AG04449 (cell line): ENCODE measurements at places on chromosomes 1 and 21.

- DNase-seq, result no peak
These were observed 13.9 kb upstream of the BTG2 start for GRCh38 chr1:203291201-203292096.

- no peak for DNase-seq
These were observed 2.7 kb downstream of the AGT start for GRCh38 chr1:230711245-230711644.

DNA sequence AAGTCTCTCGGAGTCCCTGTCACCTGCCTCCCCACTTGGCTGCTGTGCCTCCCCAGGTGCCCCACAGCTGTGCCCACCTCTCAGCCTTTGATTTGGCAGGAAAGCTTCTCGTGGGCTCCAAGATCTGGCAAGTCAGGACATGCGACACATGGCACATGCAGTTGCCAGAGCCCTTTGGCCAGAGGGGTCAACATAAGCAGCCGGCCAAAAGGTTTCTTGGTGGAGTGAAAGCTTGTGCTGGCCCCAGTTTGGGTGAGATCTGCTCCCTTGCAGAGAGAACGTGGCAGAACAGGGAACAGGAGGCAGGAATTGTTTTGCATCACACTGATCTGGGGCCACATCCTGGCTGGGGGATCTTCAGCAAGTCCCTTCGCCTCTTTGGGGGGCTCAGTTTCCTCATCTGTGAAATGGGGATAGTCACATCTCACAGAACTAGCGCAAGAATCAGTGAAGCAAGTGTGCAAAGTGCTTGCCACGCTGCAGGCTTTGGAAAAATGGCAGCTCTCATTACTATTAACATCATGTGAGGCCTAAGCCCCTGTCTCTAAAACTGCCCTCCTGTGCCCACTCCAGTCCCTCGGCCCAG, 232.6 kb downstream of the TRABD2B start:
- no peak for DNase-seq

GRCh38 chr1:15459771-15460707, 3.5 kb downstream of the CELA2A start:
- DNase-seq, result no peak

DNA sequence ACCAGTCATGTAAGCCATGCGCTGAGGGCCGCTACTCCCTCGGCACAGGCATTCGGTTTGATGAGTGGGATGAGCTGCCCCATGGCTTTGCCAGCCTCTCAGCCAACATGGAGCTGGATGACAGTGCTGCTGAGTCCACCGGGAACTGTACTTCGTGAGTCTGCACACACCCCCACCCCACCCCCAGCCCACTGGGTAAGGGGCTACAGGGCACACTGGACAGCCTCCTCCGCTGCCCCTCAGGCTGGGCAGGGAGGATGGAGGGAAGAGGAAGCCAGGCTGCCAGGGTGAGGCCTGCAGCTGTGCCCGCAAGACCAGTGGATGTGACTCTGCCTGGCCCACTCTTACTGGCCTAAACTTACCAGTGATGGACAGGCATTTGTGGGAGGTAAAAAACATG, 49.2 kb upstream of the SARS1 start:
- no peak for DNase-seq

- no peak for DNase-seq
These were observed 15.8 kb upstream of the UBE2U start for GRCh38 chr1:64187646-64188045.

DNA sequence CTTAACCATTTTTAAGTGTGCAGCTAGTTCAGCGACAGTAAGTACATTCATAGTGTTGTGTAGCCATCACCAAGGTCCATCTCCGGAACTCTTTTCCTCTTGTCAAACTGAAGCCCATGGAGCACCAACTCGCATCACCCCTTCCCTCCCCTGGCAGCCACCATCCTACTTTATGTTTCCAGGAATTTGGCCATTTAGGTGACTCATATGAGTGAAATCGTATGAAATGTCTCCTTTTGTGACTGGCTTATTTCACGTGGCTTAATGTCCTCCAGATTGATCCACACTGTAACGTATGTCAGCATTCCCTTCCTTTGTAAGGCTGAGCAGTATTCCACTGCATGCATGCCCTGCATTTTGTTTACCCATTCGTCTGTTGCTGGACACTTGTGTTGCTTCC, 2.5 kb downstream of the COL6A2 start:
- no peak for DNase-seq

DNA sequence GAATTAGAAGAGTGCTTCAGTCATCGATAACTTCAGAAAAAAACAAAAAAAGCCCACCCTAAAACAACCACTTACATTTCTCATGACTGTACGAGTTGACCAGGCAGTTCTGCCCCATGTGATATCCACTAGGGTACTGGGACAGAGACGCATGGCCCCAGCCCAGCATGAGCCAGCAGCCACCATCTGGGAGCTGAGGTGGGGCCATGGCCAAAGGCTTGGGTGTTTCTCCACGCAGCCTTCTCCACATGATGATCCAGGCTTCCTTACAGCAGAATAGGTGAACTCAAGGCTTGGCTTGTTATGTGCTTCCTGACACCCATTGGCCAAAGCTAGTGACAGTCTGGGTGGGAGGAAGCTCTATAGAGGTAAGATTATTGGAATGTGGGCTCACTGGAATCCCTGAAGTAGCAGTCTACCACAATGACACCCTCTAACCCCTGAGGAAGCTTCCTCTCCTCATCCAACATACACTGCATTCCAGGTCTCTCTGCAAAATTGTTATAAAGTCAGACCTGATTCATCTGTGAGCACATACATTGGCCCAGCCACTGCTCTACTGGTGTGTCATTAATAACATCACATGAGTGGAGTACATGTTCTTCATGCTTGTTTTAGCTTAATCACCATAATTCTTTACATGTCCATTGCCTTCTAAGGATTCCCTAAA, 66.3 kb upstream of the NTPCR start:
- no peak for DNase-seq

DNA sequence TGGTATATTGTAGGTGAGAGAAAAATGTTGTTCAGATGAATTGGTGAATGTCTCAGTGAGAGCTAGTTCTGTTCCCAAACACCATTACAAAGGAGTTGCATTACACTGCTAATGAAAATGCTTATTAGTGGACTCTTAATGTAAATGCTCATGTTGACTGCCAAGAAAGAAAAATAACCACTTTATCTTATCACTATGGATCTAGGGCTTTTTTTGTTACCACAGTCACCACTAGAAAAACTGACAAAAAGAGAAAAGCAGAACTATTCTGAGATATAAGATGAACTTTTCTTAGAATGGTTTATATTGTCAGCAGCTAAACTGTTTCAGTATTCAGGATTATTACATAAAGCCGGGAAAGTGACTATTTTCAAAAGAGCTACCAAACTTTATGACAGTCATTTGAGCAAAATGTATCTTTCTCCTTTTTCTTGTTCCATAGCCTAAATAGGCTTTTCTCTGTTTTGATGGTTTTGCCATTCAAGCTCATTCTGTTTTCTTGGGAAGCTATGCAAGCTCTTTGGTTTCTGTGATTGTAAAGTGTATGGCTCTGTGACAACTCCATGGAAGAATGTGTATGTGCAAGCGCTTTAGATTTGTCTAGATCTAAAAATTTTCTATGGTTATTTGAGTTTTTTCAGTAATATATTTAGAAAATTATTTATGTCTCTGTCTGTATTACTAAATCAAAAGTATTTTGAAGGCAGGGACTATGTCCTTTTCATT, 64.2 kb upstream of the DPH5 start:
- no peak for DNase-seq

DNA sequence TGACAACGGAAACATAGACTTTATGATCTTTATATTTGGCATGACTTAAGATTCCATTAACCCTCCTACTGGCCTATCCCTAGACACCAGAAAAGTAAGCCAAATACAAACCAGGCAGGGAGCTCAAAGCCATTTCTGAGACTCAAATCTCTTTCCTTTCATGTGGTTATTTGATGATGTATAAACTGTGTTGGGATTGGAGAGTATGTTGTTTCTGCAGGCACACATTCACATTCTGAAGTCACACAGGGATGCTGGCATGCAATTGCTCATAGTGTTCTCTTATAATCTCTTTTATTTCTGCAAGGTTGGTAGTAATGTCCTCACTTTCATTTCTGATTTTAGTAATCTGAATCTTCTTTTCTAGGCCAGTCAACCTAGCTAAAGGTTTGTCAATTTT, 5.8 kb downstream of the ZMYND12 start:
- no peak for DNase-seq

GRCh38 chr1:201739492-201740085, 89.4 kb upstream of the IPO9 start:
- DNase-seq, result no peak

DNA sequence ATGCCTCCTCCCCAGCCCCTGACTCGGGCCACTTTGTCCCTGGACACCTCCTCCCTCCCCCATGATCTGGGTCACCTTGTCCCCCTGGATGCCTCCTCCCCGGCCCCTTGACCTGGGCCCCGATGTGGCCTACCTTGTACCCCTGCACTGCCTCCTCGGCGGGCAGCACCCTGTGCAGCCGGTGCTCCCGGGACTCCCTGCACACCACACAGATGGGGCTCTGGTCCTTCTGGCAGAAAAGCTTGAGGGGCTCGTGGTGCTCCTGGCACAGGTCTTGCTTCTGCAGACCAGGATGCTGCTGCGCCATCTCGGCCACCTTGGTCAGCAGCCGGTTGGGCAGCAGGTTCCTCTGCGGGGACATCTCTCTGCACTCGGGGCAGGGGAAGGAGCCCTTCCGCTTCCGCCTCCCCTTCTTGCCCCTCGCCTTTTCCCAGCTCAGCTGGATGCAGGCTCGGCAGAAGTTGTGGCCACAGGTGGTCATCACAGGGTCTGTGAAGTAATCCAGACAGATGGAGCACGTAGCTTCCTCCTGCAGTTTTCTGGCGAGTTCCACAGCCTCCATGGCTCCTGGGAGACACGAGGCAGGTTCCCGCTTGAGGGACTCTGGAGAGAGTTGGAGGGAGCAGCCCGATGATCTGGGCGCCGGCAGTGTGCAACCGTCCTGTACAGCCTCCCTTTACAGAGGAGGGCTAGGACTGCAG, 2.0 kb downstream of the TRIM17 start:
- DNase-seq, result no peak

DNA sequence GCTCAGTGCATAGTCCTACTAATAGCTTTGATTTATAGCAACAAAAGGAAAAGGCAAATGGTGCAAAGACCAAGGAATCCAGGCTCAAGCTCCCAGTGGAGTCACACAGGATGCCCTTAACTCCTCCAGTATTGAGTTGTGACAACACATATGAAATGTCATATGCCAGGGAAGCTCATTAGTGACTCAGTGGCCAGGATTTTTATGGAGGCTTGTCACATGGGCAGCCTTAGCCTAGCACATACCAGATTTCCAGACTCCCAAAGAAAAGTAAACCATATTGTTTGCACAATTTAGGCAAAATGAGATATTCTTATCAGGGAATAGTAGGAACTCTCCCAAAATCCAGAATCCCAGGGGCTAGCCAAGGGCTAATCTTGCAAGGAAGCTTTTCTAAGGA, 129.2 kb downstream of the MAGI3 start:
- no peak for DNase-seq

GRCh38 chr1:234519506-234519905, 40.5 kb upstream of the TARBP1 start:
- DNase-seq, result no peak

DNA sequence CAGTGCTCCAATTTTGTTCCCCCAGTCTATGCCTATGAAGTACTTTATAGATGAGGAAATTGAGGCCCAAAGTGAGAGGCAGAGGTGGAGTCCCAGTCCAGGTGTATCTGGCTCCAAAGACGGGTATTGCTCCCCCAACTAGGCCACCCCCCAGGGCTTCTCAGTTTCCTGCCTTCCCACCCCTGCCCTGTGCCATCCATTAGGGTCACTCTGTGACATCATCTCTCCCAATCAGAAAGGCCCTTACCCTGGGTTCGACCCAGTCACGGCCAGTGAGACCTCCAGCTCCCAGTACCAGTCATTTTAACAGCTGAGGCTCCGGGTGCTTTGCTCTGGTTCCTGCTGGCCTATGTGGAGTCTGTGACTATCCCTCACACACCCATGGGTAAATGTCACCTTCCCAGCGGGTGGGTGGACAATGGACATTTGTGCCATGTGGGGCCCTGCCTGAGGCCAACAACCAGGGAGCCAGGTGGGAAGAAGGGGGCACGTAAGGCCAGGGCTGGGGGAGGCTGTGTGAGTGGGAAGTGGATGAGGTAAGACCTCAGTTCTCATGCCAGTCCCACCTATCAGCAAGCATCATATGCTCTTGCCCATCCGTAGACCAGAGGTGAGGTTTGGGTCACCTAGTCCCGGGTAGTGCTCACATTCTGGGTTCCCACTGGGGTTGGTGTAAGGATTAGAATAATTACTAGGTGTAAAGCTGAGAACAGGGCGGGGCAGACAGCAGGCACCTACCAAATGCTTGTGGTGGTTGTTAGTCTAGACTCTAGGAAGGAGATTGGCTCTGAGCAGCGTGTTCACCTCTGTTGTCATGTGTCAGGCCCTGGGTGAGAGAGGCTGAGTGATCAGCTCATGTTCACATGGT, 685.9 kb downstream of the MATN1 start:
- no peak for DNase-seq

DNA sequence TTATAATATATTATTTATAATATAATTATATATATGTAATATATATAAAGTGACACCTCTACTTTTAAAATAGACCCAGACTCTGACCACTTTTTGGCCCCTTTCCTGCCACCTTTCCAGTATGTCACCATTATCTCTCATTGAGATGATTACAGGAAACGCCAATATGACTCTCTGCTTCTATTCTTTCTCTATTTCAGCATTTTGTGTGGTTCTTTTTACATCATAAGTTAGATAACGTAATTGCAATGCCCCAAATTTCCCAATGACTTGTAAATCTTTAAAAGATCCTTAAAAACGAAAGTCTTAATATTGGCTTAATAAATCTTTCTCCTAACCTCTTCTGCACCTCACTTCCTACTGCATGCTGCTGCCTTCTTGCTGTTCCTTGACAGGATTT, 8.1 kb upstream of the GBP5 start:
- no peak for DNase-seq

DNA sequence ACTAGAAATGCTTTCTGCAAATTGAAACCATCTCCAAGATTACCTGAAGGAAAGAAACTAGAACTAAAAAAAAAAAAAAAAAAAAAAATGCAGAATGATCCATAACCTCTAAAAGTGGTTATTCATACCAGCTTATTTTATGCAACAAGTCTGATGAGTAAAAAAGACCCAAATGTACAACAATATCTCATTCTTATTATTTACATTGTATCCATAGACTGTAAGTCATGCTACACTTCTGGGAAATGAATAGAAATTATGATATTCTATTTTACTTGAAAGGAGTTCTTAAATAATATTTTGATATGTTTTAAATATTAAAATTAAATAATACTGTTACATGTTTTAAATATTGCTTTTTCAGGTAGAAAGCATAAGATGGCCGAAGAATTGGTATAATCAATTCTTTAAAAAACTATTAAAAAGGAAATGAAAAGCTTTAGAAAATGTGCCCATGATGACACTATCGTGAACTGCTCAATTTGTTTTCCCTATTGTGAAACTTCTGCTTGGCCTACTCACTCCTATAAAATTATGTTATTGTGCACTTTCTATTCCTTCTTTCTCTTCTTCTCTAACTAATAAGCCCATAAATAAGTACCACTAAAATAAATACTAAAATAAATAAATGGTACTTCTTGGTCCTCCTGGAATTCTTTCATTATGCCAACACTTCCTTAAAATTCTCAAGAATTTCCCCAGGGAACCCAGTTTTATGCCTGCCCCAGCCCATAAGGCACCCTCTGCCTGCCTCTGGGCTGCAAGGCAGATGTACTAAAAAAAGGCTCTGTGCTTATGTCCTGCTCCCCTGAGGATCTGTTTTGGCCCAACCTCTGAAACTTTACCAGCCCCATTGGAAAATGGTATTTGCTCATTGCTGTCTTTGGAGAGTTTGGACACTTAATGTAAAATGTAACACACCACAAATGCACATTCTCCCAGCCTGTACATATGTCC, 18.1 kb downstream of the SAMSN1 start:
- no peak for DNase-seq

GRCh38 chr1:51627672-51628071, 10.8 kb downstream of the OSBPL9 start:
- DNase-seq, result no peak
